ENCODE measurements at places on chromosomes 4 and X.

DNA sequence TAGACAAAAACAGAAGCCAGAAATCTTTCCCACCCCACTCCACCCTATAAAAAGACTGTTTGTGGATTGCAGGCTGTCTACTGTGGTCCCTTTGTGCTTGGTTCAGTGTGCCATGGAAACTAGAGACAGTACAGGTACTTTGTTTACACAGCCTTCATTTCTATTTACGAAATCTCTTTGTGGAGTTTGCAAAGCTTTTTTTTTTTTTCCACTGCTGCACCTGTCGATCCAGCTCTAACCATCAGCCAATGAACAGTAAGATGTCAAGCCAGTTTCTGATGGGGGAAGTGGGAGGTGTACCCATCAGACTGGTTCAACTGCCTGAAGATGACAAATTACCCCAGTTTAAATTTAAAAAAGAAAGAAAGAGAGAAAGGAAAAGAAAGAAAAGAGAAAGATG is 20.2 kb upstream of the LRBA start:
- DNase-seq: no peak

DNA sequence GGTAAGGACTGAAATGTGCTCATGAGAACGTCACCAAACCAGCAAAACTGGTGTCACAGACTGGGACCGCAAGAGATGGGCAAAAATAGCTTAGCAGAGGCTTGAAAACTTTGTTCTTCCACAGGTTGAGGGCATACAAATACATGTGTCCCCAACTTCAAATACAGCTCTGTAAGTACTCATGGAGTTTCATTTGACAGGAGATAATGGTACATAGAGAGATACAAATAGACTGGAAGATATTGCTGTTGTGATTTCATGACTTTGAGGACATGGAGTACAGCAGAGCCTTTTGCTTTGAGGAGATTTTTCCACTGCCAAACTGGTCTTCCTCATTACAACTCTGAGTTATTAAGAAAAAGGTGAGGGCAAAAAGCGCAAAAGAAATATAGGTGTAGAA is 70.7 kb downstream of the STX18 start:
- DNase-seq: no peak

GRCh38 chr4:78742300-78742699 is 33.9 kb upstream of the BMP2K start:
- no peak for DNase-seq

GRCh38 chr4:103150677-103151076 is 47.5 kb downstream of the CENPE start:
- peak; percentile 1 for DNase-seq

GRCh38 chr4:118344801-118345200 is 8.0 kb downstream of the PRSS12 start:
- no peak for DNase-seq

DNA sequence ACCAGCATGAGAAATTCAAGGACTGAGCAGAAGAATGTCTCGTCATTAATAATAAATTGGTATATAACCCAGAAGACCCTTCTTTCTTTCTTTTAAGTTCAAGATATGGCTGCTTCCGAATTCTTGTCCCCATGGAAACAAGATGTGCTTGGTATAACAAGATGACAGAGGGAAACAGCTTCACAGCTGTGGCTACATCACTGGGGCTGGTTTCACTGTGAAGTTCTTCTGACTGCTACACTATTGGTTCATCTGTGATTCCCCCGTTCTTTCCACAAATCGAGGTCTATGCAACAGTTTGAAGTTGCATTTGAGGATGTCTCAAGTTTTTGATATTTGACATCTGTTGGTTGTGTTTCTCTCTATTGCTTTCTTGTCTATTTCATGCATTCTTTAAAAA is 12.3 kb upstream of the DTHD1 start:
- DNase-seq: no peak

GRCh38 chr4:111945014-111945413 is 200.2 kb upstream of the FAM241A start:
- DNase-seq: no peak

DNA sequence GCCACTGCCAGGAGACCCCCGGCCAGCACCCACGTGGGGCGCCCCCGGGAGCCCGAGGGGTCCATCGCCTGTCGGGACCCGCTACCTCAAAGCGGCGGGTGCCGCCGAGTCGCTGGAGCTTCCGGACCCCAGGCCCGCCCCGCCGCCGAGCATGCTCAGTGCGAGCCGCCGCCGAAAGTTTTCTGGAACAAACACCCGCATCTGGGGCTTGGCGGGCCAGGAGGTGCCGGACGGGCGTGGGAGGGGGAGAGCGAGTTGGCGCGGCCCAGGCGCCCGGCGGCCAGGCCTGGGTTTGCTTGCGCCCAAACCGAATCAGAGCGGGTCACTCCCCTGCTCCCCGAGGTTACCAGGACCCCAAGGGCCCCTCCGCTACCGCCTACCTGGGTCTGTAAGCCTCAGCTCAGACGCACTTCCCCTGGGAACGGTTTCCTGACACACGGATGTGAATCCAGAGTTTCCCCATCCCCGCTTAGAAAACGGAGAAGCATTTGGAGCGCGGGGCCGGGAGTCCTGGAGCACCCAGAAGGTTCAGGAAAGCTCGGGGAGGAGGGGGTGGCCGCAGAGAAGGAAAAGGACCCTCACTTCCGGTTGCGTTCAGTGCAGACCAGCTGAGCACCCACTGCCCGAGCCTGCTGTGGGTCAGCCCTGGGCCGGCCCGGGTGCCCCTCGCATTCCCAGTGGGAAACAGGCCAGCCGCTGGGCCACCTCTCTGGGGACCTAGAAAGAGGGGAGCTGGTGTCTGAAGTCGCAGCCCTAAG is at the start of gene EVC2:
Gene EVC2 (minus strand): TSS at position 111 of the 758 bp plus-strand sequence. CDS start 46 bp downstream, at position 65.
- peak; percentile 18 for DNase-seq

- DNase-seq: no peak
Measured at GRCh38 chr4:93751411-93751810, 77.1 kb upstream of the ATOH1 start.

- DNase-seq: no peak
Measured at GRCh38 chr4:2847302-2847871, 3.7 kb downstream of the ADD1 start.
